ENCODE measurements at places on chromosomes 5 and 9.
A peak's percentile ranks its signal among the peaks of the same experiment; 100 is the strongest.

DNA sequence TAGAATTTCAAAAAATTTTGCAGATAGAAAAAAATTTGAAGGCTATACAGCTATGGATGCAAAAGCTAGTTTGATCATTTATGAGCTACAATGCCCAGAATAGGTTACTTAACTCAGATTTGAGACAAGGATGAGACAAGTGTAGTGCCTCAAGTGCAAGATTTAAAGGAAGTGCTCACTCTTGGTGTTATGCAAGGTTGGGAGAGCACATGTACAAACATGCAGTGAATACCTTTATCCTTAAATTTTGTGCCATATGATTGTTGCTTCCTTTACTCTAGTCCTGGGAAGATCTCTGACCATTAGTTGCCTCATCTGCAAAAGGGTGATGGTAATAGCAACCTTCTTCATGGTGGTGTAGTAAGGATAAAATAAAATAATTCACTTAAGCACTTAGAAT lies 31.7 kb upstream of the PPP2R2B start:
- no peak for DNase-seq

DNA sequence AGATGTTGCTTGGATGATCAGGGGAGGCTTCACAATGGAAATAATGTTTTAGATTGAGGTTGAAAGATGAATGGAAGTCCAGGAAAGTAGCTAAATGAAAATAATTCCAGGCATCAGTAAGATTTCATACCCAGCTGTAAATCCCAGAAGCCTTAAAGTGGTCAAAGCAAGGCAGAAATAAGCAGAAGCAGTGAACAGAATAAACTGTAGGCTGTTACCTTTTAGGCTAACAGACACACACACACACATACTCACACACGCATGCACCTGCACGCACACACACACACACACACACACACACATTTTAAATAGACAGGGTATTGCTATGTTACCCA lies 175.3 kb downstream of the WDR70 start:
- no peak for DNase-seq

DNA sequence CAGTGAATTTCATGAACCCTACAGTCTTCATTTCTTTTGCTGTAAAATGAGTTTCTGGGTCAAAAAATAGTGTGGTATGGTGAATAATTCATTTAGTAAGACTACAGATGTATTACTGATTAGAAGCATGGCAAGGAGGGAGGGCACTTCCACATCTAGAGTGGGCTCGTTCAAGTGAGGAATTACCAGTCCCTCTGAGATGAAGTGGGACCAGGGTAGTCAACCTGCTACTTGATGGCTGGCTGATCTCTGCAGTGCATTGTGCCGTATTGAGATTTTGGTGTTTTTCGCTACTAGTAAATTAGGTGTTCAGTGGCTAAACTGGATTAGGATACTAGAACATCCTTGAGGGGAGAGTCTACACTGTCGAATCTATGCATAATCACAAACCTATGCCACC lies 10.8 kb downstream of the CDC37L1 start:
- DNase-seq, result no peak

GRCh38 chr5:178668579-178668978 lies 41.7 kb upstream of the CLK4 start:
- no peak for DNase-seq

GRCh38 chr5:39015743-39016586 lies 58.2 kb downstream of the RICTOR start:
- DNase-seq, result no peak

- DNase-seq, result no peak
Observed at GRCh38 chr5:117615226-117615625, 1040.6 kb upstream of the SEMA6A start.

DNA sequence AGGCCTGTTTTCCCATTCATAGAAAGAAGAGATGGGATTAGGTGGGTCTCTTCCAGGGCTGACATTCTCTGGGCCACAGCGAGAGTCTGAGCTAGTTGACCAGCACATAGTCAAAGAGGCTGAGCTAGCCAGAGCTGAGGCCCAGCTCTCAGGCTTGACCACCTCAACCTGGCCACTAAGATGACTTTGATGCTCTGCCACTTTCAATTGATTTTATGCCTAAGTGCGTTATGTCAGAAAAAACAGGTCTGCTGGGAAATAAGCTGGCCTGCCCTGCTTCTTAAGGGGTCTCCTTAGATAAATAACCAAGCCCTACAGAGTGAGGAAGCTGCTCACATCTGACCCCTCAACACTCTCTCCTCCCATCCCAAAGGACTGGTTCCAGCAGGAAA lies 20.0 kb upstream of the RAB14 start:
- DNase-seq, result no peak

- DNase-seq, result no peak
Observed at GRCh38 chr9:34250721-34251120, 71.9 kb downstream of the UBAP1 start.

DNA sequence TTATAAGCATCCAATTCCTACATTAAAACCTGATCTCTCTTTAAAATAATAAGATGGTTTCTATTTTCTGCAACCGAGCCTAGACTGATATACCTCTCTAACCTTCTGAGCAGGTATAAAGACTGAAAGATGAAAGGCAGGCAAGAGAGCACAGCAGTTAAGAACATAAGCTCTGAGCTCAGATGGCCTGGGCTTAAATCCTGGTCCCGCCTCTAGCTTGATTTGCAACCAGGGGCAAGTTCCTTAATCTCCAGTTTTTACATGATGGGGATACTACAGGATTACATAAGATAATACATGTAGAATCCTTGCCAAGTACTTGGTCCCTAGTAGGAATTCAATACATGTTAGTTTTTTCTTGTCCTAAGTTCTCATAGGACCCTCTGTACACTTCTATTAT lies 33.9 kb downstream of the SLC24A2 start:
- DNase-seq, result no peak

DNA sequence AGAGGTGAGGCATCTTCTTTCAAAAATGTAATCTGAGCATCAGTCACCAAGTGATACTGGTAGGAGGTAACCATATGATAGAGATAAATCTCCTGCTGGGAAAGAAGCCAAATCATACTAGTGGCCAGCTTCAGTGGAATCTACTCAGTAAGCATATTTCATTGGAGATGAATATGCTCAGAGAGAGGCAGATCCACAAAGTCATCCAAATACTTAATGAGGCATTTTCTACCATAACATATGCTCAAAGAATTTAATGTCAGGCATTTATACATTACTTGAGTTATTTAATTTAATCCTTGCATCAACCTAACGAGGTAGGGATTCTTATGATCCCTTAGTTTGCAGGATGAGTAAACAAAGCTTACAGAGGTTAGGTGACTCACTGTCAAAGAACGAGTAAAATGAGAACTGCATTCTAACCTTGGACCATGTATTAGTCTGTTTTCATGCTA lies 50.9 kb upstream of the DMRTA1 start:
- no peak for DNase-seq

DNA sequence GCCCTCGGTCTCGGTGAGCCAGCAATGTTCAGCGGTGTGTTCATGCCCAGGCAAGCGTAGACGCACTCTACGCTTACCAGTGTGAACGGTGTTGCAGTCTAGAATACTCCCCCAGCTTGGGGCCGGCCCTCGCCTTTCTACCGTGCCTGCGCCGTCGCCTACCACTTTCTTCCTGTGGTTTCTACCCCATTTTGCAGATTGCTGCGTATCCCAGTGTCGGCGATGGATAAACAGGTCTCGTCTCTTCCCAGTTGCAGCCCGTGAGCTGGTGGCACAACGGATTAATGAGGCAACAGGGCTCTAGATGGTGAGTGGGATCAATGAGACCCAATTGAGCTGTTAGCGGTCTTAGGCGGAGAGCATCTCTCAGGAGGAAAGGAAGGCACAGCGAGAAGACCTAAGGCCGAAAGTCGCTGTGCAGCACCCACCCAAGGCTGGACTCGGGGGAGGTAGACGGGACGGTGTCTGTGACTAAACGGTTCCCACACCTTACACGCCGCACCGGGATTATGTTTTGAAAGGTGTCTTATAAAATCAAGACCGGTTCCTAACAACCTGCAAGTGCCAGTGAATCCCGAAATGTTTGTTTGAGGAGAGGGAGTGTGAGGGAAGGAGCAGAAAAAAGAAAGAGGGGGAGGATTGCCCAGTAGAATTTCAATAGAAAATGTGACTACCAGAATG lies 5.8 kb downstream of the OTP start:
- no peak for DNase-seq

DNA sequence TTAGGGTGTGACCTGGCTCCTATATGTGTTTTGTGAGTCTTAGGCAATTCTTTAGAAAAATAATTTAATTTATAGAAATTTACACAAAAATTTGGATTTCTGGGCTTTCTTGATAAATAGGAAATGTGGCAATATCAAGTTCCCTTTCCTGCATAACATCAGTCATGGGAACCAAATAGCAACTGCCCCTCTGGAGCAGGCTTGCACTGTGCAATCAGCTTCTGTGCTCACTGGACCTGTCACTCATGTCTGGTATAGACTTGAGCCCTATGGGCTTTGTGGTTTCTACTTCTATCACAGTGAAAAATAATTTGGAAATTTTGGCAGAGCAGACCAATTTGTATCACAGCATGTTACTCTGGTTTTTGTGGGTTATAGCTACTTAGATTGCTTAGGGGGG lies 131.7 kb downstream of the ADGRV1 start:
- DNase-seq, result no peak

GRCh38 chr9:37408933-37409710 lies 13.4 kb upstream of the GRHPR start:
- DNase-seq, result peak; percentile 60

GRCh38 chr9:101673642-101674041 lies 64.8 kb downstream of the GRIN3A start:
- DNase-seq, result no peak

DNA sequence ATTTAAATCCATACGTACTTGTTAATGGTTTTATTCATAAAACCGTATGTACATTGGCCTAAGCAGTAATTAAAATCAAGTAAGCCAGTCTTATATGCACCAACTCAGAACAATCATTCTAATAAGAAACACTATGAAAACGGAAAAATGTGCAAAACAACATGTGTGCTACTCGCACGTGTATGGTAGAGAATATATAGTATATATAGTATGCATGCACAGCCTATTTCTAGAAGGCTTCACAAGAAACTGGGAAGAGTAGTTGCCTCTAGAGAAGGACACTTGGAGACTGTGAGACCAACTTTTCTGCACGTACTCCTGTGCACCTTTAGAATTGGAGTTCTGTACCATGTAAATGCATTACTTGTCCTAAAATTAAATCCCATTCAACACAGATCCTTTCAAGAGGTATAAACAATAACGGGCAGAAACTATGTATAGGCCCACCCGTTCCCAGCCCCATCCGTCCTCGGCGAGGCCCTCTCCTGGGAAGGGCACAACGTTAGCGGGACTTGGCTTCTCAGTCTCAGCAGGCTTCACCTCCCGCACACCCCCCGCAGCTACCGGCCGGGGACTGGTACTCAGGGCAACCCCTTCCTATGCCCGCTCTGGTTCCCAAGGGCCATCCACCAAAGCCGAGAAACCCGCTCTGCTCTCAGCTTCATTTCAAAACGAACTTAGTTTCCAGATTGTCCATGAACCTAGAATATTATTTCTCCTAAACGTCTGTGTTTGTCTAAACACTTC lies 2.0 kb downstream of the CDC14B start:
- no peak for DNase-seq

DNA sequence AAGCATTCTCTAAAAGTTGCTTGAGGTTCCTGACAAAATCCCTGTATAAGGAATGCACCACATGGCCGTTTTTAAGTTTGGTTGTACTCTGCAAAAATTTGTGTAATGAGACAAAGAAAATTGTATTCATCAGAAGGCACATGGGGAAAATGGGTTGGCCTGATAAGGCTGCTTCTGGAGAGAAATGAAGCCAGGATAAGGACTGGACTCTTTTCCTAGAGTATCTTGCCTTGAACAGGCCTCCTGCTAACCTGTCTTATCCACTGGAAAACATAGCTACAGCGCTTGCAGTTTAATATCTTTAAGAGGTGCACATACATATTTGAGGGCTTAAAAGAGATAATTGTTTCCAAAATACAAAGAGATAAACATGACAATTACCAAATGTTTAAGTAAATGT lies 41.4 kb upstream of the IFNK start:
- DNase-seq, result no peak

DNA sequence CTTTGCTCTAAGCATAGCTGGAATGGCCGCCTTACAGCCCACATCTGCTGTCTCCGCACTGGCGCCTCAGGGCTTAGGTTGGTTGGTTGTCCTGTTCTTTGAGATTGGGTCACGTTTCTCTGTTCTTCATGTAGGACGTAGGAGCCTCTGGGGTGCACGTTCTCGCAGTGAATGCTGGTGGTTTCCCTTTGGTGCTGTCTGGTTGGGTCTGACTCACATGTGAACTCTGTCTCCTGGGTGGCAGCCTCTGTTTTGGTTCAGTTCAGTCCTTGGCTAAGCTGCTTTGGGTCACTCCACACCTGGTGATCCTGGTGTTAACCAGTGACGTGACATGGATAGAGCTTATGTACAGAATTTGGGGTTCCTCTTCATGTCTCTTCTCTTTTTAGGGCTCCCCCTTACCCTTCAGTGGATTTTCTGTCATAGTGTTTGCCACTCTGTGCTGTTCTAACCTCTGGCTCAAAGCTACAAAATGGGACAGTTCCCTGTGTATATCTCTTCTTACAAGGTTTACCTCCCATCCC lies 12.6 kb upstream of the LPCAT1 start:
- DNase-seq, result peak; percentile 56

DNA sequence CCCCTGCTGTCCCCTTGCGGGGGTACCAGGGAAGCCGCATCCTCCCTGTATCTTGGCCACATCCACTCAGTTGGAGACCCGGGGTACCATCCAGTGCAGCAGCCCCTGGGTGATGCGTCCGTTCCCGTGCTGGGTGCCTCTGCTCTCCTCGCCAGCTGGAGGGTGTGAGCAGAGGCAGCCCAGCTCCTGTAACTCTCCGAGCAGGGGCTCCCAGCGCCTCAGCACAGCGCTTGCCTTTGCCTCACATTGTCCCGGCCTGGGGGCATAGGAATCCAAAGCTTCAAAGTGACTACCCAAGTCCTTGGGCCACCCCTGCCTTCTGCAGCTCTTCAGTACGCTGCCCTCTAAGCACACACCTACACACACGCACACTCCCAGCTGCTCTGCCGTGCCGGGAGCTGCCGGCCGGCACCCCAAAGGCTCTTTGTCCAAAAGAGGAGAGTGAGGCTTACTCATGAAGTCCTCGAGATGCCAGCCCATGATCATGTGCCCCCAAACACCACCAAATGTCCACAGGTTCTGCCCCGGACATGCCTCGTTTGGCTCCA lies 733 bp downstream of the ANGPTL2 start:
- no peak for DNase-seq

DNA sequence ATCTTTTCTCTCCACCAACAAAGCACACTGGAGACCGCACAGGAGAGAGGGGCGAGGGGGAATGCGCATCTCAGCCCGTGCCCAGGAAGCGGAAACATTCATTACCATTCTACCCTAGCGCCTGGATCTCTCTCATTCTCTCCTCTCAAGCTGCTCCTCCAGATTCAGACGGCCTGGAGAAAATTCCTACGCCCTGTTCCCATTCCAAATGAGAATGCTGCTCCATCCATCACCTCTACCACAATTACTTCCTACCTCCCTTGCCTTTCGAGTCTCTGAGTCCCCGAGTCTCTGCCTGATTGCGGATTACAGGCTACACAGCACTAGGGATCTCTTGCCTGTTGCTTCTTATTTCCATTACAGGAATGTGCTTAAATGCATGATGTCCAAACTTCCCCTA lies 6.7 kb downstream of the DDX31 start:
- no peak for DNase-seq

GRCh38 chr9:88791105-88791805 lies 200.0 kb upstream of the S1PR3 start:
- no peak for DNase-seq
